ENCODE measurements at places on chromosomes 2 and 18. TPM values are rescaled to one million over a fixed set of nuclear protein-coding genes. Genes with fewer than 3 reads are reported as not detected.

DNA sequence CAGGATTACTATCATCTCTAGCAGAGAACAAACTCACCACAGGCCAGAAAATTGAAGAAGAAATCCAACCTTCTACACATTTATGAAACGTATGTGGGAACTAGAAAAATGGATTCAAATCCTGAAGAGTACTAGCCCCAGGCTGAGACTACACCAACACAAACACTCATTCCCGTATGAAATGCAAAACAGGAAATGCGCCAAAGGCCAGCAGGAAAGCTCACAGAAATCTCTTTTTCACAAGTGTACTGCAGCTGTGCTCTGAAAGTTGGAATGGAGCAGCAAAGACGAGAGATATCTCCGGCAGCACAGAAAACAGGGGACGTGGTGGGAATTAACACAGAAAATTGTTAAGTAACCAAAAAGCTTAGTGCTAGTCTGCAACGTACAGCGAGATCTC is 913.5 kb downstream of the TDRD15 start:
- H3K4me1 ChIP-seq = peaks cover 5% of the 10 kb centered on the region
- H3K4me3 ChIP-seq = no peak overlapping the region
- H3K27ac ChIP-seq = peak overlapping the region; percentile 45

- peaks cover 78% of the 10 kb centered on the region for H3K4me1 ChIP-seq
- H3K27ac ChIP-seq = peak overlapping the region; percentile 96
- peaks cover 2% of the 10 kb centered on the region for H3K27me3 ChIP-seq
- peak overlapping the region; percentile 45 for H3K4me3 ChIP-seq
- H3K36me3 ChIP-seq = no peaks in the 10 kb centered on the region
These were observed 38.4 kb downstream of the EPAS1 start for GRCh38 chr2:46335391-46336282.

DNA sequence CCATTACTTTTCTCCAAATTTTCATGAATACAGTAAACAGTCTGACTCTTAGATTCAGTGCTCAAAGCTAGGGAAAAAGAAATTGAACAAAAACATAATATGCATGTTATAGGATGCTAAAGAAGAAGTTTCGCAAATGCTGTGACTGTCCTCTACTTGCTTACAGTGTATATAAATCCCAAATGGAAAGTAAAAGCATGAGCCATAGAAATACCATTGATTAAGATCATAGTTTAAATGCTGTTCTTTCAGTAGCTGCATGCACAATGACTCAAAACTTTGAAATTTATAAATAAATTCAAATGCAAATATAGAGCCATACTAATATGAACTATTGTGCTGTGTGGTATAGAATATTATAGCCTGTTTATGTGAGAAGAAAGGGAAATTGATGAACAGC is 1113.9 kb upstream of the ACVR2A start:
- no peaks in the 10 kb centered on the region for H3K4me1 ChIP-seq
- H3K36me3 ChIP-seq = no peaks in the 10 kb centered on the region
- H3K27me3 ChIP-seq = no peaks in the 10 kb centered on the region
- H3K4me3 ChIP-seq = no peak overlapping the region
- no peak overlapping the region for H3K27ac ChIP-seq

DNA sequence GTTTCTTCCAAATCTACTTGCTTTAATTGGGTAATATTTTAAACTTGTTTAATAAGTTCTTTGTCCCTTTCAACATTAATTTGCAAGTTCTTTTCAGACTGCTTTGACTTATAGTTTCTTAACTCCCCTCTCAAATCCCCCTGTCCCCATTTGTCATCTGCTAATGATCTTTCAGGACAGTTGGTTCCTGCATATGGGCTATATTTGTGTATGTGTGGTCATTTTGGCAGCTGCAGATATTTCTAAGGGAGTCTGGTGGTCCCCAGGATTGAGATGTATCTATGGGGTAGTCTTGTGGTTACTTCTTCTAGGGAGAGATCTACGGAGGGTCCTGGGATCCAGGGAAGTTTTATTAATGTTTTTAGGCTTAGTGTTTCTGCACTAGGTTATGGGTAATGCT is 120.6 kb upstream of the SP3 start:
- peak; percentile 20 for DNase-seq
- H3K4me1 ChIP-seq = no peaks in the 10 kb centered on the region
- H3K27me3 ChIP-seq = no peaks in the 10 kb centered on the region
- peak overlapping the region; percentile 5 for H3K27ac ChIP-seq

GRCh38 chr2:226887940-226888339 is 52.1 kb downstream of the RHBDD1 start:
- H3K4me1 ChIP-seq = no peaks in the 10 kb centered on the region
- no peaks in the 10 kb centered on the region for H3K36me3 ChIP-seq
- H3K27me3 ChIP-seq = no peaks in the 10 kb centered on the region
- no peak for DNase-seq
- no peak overlapping the region for H3K27ac ChIP-seq

DNA sequence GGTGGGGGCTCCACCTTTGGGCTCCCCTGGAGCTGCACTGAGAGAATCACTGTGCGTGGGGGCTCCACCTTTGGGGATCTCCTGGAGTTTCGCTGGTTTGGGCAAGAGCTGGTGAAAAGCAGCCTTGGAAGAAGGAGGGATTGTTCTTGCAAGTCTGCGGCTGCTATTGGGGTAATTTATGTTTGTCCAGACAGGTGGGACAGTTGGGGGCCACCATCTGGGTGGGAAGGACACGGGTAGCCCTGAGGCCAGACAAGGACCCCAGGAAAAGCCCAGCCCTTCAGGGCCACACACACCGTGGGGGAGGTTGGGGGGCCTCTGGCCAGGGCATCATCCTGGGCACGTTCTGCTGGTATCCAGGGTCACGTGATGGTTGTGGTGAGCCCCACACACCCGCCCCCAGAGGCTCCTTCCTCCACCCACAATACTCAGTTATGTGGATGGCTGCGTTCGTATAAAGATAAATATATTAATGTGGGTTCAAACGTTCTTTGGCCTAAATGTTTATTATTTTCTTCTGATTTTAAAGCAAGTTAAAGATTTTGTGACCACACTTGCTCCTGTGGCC is 47.7 kb downstream of the TPO start:
- no peak overlapping the region for H3K4me3 ChIP-seq
- H3K36me3 ChIP-seq = no peaks in the 10 kb centered on the region
- peaks cover 4% of the 10 kb centered on the region for H3K27me3 ChIP-seq
- DNase-seq = no peak

DNA sequence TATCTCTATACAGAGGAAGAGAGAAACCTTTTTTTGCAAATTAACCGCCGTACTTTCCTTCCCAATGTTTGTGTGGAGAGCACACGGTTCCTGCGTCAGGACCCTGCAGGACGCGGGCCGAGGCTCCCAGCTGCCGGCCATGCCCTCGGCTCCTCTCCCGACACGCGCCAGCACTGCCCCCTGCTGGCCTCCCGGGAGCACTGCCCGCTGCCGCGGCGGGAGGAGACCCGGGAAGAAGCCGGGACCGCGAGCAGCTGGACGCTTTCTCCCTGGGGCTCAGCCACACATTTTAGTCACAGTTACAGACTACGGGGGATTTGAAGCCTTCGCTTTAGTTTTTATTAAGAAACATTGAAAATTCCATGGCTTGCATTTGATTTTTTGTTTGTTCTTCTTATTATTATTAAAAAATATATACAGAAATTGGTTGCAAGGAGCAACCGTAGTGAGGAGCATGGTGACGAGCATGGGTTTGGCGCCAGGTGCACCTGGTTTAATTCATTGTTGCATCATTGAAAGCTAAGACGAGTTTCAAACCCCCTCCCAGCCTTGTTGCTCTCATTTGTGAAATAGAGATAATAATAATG is 401.2 kb downstream of the GALR1 start:
- H3K27ac ChIP-seq = no peak overlapping the region
- no peaks in the 10 kb centered on the region for H3K36me3 ChIP-seq
- peak; percentile 73 for DNase-seq
- H3K27me3 ChIP-seq = peaks cover 8% of the 10 kb centered on the region

- DNase-seq = no peak
- no peak overlapping the region for H3K27ac ChIP-seq
- H3K27me3 ChIP-seq = no peaks in the 10 kb centered on the region
- H3K4me1 ChIP-seq = peaks cover 25% of the 10 kb centered on the region
- no peaks in the 10 kb centered on the region for H3K36me3 ChIP-seq
- H3K4me3 ChIP-seq = no peak overlapping the region
These were observed 176.0 kb downstream of the UXS1 start for GRCh38 chr2:106018141-106018540.

FOXI3 gene
- not detected for total RNA-seq

SERPINB4 gene
- total RNA-seq = not detected

All from muscle of leg (tissue), 16 donors.